Stimulated activated CD4-positive, alpha-beta T cell treated with anti-CD3 and anti-CD28 coated beads, Interleukin-1b, Interleukin-23, amount 100 ng/mL, for 24 hours (primary cell): ENCODE measurements at places on chromosomes 6 and 20.

DNA sequence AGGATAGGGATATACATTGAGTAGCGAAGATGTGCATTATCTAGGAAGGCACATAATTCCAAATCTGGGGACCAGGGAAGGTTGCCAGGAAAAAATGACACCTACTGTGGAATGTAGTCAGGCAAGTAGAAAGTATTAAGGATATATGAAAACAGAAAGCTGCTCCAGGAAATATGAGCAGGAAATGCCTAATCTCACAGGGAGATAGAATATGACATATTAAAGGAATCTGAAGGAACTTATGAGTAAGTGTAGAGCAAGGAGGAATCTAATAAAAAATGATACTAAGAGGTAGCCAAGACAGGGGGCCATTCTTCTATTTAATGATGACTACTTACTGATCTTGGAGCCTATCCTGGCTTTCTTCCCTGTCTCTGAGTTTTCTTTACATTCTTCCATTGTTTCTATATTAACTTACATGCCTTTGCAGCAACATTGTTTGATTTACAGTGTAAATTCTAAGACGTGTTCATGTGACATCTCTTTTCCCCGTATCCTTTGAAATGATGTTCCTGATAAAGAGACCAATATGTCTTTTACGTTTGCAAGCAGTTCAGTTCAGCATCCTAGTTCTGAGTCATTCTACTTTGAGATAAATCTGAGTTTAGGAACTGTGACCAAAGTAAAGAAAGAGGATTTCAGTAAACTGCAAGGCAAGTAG is 58.6 kb downstream of the TINAG start:
- no peak for DNase-seq

GRCh38 chr6:18166312-18167036 is 11.3 kb downstream of the KDM1B start:
- DNase-seq: no peak

GRCh38 chr6:496649-497048 is 105.1 kb downstream of the IRF4 start:
- no peak for DNase-seq

- no peak for DNase-seq
These were observed 260.5 kb downstream of the CENPW start for GRCh38 chr6:126600258-126600916.

DNA sequence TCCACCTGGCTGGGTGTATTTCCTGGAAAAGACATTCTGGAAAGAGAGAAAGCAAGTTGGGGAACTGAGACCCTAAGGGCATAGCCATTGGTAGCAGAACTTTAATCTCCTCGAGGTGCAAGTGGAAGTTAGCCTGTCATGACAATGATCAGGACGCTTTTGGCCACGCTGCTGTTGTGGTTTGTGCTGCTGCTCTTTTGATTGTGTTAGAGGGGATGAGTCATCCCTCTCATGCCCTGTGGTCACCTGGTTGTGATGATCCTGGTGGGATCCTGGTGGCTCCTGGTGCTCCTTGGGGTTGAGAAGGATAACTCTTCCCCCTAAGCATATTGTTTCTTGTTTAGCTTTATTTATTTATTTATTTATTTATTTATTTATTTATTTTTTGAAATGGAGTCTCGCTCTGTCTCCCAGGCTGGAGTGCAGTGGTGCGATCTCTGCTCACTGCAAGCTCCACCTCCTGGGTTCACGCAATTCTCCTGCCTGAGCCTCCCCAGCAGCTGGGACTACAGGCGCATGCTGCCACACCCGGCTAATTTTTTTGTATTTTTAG is 350.3 kb downstream of the KIF16B start:
- no peak for DNase-seq

- DNase-seq: no peak
These were observed 18.8 kb downstream of the TBPL1 start for GRCh38 chr6:133971861-133972260.

GRCh38 chr20:58469616-58470015 is 45.6 kb downstream of the APCDD1L start:
- DNase-seq: no peak

GRCh38 chr6:129345890-129346289 is 364.1 kb downstream of the ARHGAP18 start:
- no peak for DNase-seq

DNA sequence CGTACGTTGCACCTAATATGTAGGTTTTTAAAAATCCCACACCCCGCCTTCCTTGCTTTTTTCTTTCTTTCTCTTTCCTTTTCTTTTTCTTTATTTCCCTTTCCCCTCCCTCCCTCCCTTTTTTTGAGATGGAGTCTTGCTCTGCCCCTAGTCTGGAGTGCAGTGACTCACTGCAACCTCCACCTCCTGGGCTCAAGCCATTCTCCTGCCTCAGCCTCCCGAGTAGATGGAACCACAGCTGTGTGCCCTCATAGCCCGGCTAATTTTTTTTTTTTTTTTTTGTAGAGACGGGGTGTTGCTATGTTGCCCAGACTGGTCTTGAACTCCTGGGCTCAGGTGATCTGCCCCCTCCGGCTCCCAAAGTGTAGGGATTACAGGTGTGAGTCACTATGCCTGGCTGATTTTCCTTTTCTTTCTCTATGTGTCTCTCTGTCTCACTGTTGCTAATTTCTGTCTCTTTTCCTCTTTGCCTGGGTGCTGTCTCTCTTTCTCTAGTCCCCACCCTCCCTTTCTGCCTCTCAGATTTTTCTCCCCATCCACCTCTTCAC is 61.2 kb downstream of the SRC start:
- no peak for DNase-seq
